SK-MEL-5 (cell line): ENCODE measurements at places on chromosomes 7 and 10. TPM values are rescaled to one million over a fixed set of nuclear protein-coding genes. Genes with fewer than 3 reads are reported as not detected.

COL1A2 gene
- 0.05 TPM in 2 replicates for total RNA-seq

PGAM2 gene
- total RNA-seq = not detected in 2 replicates

TLX1 gene
- total RNA-seq = not detected in 2 replicates

OR2A7 gene
- total RNA-seq = 0.27 TPM in 1 of 2 replicates, not detected in the other

IFIT1B gene
- total RNA-seq = not detected in 2 replicates

ZC3HAV1L gene
- total RNA-seq = 16.2 and 16.7 TPM in 2 replicates

- peak; percentile 52 for DNase-seq
Observed at GRCh38 chr7:130940907-130941306, 206.9 kb upstream of the KLF14 start.

DNA sequence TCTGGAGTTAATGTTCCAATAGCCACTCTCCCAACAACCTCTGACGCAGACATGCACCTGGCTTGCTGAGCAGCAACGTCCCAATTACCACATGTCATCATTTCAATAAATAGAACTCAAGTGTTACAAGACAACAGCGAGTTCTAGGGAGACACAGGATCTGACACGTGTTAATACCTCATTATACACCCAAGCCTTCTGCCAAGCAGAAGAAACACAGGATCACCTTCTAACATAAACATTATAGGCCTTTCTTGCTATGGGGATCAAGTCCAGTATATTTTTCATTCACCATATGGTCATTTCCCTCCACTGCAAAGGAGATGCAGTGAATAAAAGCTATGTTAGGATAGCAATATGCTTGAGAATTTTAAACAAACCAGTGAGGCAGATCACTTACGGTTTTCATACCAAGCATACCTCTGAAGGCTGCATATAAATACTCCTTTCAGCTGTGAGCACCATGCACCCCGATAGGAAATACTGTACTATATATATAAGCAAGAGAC, 74.2 kb downstream of the JAZF1 start:
- DNase-seq = no peak

DNA sequence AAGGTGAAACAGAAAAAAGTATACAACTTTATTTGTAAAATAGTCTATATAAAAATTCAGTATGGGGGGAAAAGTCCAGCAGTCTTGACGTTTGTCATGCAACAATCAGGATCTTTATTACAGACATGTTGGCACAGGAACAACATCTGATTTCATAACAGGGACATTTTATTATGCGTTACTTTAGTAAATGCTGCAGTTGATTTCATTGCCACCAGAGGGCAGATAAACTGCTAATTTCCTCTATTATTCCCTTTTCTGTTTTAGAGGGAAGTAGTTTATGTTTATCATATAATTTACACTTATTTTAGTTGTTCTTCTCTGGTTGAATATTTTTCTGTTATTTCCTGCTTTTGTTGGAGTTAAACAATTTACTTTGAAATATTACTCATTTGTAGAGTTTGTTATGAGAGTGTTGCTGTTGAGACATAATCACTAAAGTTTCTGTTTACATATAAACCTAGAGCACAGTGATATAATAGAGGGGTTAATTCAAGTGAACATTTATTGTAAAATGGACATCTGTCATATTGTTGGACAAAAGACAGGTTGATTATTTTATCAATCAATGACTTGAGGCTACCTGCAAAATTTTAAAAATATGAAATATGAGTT, 3.3 kb downstream of the PLXDC2 start:
- peak; percentile 62 for DNase-seq

GRCh38 chr7:131583430-131583829, 27.0 kb upstream of the PODXL start:
- DNase-seq = no peak

GRCh38 chr7:17706734-17707133, 233.6 kb downstream of the SNX13 start:
- peak; percentile 89 for DNase-seq

GRCh38 chr10:47277352-47278151, 22.4 kb upstream of the GDF10 start:
- no peak for DNase-seq

- no peak for DNase-seq
Observed at GRCh38 chr7:83457022-83457892, 191.7 kb downstream of the SEMA3E start.

DNA sequence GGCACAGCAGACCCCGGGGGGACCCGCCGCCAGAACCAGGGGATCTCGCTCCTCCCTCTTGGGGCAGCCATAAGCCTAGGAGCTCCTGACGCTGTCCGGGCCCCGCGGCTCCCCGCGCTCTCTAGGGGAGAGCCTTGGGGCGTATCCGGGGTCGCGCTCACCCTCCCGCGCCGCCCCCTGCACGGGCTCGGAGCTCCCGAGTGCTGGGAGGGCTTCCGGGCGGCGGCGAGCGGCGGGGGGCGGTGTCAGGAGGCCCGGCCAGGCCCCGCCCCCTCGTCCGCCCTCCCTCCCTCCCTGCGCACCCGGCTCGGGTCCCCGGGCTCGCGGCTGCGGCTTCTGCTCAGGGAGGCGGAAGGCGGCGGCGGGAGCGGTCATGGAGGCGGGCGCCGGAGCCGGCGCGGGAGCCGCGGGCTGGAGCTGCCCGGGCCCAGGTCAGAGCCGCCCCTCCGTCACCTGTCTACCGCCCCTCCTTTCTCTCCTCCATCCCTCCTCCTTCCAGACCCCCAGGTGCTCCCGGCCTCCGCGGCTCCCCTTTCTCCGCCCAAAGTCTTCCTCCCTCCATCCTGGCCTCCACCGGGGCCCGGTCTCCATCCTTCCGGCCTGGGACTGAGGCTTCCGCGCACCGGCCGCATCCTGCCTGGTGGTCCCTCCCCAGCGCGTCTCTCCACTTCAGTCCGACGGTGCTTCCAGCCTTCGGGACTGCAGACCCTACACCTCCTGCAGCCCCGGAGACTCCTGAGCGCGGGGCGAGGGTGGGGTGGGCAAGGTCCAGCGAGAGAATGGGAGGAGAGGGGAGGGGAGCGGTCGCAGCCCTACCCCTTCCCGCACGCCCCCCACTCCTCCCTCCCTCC, at the start of gene CCDC136:
Gene CCDC136, plus strand, starts transcription at position 848 of the 851 bp plus-strand sequence. CDS start 444 bp downstream, outside the sequence.
- DNase-seq = peak; percentile 67

GRCh38 chr7:2728316-2729030, 40.5 kb downstream of the AMZ1 start:
- DNase-seq = no peak

GRCh38 chr7:27973625-27974024, 207.0 kb downstream of the JAZF1 start:
- no peak for DNase-seq

DNA sequence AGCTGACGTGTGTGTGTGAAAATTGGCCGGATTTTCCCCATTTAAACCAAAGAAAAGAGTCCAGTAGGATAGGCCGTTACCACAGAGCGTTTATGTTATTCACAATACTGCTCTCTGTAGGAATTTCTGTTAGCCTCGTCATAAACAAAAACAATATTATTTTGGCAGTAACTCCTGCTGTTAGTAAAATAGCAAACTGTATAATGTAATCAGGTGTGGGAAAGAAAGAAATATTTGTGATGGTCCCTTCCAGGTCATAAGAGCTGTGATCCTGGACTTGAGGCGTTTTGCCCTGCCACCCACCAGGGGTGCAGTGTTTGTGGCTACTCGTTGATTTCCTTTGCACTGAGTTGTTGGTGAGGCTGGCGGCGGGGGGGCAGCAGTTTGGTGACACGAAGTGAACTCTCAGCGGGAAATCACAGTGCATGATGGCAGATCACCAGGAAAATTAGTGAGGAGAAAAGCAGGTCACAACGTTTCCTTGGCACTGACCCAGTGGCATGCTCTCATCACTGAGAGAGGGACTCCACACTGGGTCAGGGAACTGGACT, 2.8 kb downstream of the EEPD1 start:
- no peak for DNase-seq

GRCh38 chr10:70122742-70123141, 9.9 kb downstream of the AIFM2 start:
- DNase-seq = no peak

DNA sequence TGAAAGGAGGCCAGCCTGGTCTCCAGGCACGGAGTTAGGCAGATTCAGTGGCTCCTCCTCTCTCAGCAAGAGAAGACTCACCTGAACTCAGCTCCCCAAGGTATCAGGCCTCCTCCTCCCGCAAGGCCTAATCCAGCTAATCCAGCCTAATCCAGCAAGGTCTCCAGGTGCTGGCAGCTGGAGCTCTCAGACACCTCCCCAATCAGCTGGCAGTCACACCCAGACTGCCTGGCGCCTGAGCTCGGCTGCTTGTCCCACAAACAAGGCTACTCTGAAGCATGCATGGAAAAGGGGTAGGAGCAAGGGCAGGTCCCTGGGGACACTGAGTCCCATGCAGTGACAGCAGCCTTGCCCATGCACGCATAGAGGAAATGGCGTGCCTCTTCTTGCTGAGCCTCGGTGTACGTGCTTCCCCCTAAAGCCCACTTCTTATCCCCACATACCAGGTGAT, 3.3 kb upstream of the OPN4 start:
- DNase-seq = no peak

GRCh38 chr7:7576344-7576743, 9.7 kb downstream of the MIOS start:
- DNase-seq = no peak

GRCh38 chr7:13991791-13992595, 2.5 kb upstream of the ETV1 start:
- peak; percentile 62 for DNase-seq

GRCh38 chr10:118725886-118726500, 28.8 kb downstream of the CACUL1 start:
- no peak for DNase-seq
